ENCODE measurements at places on chromosomes 6 and 20.

DNA sequence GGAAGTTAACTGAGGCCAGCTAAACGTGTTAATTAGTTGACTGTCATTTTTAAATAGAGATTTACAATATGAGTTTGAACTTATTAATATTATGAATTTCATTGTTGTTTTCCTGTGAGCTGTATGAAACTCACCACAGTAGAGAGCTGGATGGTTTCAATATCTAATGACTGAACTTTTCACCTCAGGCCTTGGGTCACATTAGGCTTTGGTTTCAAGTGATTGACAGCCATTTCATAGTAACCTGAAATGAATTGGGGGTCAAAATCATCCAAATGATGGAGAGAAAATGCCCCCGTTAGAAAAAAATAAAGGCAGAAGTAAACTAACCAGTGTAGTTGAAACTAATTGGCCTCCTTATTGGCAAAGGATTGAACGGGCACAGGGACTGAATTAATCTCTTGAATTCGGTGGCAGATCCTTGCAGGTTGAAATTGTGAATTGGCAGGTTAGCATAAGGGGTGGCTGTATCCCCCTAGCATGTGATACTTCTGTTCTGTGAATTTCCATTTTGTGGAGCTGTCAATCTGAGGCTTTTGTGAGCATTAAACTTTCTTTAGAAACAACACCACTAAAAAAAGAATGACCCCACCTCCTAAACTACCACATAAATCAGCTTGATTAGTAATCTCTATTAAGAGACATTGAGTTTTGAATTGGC lies 155.1 kb upstream of the MMS22L start:
- DNase-seq, result no peak

- DNase-seq, result no peak
Observed at GRCh38 chr6:118808793-118809638, 84.9 kb upstream of the ASF1A start.

GRCh38 chr6:130407032-130407431 lies 41.2 kb downstream of the TMEM200A start:
- DNase-seq, result no peak

DNA sequence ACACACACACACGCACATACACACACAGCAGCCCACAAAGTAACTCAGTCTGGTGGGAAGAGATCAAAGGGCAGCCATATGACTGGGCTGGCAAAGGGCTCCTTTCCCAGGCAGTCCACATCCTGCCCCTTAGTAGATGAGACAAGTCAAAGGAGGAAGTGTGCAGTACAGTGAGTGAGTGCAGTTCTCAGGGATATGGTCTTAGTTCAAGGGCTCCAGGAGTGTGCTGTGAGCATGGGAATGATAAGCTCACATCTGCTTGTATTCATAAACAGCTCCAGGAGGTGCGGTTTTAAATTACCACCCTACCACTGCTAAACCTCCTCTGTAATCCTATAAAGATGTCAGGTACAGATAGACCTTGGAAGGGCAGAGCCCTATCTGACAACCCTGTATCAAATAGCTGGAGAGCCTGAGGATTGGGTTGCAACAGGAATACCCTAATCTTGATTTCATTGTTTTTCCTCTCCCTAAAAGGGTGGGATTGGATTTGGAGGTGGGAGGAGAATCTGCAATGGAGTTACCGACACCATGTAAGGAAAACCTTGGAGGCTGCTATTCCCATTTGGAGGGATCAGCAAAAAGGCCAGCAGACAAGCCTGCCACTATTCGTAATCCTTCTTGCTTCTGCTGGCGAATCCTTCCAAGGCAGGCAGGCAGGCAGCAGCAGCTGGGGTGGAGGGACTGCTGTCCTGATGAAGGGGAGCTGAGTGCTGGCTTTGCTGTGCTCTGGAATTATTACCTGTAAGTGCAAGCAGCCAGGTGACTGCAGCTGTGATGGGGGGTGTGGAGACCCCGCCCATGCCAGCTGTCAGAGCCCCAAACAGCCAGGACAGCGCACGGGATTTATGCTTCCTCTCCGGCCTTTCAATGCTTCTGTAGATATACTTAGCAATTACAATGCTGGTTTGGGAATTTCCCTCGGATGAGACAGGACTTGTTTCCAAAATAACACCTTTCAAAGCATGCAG lies 342.7 kb downstream of the PRL start:
- no peak for DNase-seq

DNA sequence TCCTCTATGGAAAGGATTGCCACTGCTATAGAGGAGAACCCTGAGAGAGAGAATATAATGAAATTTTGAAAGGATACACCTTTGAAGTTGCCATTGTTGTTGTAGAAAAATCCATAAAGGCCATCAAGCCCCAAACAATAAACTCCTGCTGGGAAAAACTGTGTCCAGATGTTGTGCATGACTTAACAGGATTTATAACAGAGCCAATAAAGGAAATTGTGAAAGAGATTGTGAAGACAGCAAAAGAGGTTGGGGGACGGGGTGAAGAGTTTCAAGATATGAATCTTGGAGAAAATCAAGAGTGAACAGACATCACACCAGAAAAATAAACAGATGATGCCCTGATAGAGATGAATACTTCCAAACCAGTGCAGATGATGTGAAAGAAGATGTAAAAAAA lies 396.4 kb downstream of the BCKDHB start:
- DNase-seq, result no peak

DNA sequence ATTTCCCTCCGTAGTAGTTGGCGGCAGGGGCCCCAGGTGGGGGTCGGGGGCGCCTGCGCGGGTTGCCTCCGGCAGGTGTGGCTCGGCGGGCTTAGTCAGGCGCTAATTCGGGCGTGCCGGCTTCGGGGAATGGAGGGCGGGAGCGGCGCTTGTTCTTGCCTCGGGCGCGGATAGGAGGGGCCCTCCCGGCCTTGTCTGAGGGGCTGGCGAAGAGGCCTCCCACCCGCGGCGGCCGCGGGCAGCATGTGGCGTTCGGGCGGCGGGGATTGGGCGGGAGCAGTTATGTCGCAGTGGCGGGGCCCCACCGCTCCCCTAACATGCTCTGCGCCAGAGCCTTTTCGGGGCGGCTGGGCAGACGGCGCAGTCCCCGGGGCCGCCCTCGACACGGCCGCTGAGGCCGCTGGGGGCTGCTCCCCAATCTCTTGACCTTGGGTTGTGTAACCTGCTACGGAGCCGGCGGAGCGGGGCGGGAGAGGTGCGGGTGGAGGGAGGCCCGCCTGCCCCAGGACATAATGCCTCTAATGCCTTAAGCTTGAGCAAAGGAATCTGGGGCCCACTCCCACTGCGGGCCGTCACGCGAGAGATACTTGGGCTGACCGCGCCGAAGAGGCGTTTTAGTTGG lies 1.1 kb downstream of the AMD1 start:
- no peak for DNase-seq

- no peak for DNase-seq
Observed at GRCh38 chr20:63025534-63026331, 19.0 kb upstream of the BHLHE23 start.

GRCh38 chr20:44780226-44780625 lies 30.1 kb downstream of the RIMS4 start:
- DNase-seq, result no peak

GRCh38 chr6:27426045-27426620 lies 37.6 kb downstream of the ZNF391 start:
- DNase-seq, result no peak

DNA sequence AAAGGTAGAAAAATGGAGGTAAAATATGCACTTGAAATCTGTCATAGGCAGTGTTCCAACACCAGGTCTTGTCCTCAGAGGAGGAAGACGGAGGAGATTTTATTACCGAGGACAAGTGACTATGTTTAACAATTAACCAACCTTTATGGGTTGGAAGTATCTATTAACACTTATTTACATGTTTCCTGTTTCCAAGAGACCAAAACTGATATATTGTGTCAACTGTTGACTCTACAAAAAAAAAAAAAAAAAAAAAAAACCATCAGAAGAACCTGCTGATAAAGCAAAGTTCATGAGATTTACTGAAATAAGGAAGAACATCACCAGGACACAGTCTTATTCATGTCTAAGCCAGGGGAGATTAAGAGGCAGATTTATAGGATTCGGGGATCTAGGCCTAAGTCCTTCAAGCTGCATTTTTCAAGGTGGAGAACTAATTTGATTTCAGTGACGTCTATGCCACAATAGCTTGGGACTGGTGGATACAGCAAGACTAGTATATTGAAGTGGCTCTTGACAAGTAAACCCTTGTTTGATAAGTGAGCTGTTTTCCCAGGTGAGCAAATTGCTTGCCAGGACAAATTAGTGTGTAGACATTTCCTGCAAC lies 126.6 kb upstream of the NAA20 start:
- DNase-seq, result no peak

DNA sequence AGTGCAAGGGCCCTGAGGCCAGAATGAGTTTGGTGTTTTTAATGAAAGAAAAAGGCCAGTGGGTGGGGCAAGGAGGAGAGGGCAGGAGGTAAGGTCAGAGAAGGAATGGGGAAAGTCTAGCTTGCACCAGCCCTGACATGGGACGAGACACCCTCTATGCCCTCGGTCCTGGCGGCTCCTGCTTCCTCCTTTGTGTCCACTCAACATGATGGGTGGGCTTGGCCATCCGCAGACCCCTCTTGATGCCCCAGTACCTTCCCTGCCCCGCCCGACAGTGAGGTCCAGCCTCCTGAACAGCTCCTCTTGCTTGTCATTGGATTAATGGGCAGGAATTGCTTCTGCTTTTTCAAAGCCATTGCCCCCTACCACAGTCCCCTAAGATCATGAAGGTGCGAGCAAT lies 33.6 kb upstream of the ANGPT4 start:
- DNase-seq, result no peak

- no peak for DNase-seq
Observed at GRCh38 chr20:47905628-47906347, 120.5 kb upstream of the SULF2 start.

DNA sequence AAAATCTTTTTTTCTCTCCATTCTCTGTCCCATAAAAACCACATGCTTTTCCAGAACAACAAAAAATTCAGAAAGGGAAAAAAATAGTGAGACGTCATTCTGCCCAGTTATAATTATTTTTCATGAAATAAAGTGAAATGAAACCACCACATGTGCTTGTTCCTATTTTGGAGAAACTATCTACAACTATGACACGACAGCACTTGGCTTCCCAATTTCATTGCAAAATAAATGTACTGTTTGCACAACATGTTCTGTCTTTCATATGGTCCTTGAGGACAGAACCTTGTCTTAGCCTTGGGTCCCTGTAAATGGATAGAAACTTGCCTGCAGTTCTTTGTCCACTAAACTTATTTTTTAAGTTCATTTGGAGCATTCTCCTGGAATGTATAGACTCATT lies 5.6 kb upstream of the MAN1A1 start:
- no peak for DNase-seq

- no peak for DNase-seq
Observed at GRCh38 chr20:64133951-64134407, 26.6 kb upstream of the NPBWR2 start.

- DNase-seq, result no peak
Observed at GRCh38 chr6:215335-216034, 76.8 kb upstream of the DUSP22 start.

- DNase-seq, result no peak
Observed at GRCh38 chr6:39907871-39908575, 26.2 kb downstream of the MOCS1 start.

DNA sequence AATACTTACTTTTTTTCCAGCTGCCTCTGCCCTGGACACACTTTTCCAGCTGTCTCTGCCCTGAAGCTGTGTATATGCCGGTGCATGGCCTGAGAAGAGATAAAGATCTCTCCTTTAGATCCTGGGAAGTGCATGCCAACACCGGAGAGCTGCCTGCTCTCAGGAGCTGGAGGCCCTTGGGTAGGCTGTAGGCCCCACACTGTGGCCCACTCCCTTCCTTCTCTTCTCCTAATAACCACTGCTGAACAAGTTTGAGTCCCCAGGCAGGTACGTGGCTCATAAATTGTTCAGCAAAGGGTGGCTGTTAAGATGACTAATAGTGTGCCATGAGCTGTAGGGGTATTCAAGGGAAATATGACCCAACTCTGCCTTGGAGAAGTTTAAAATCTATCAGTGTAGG lies 102.5 kb downstream of the CD24 start:
- DNase-seq, result no peak

DNA sequence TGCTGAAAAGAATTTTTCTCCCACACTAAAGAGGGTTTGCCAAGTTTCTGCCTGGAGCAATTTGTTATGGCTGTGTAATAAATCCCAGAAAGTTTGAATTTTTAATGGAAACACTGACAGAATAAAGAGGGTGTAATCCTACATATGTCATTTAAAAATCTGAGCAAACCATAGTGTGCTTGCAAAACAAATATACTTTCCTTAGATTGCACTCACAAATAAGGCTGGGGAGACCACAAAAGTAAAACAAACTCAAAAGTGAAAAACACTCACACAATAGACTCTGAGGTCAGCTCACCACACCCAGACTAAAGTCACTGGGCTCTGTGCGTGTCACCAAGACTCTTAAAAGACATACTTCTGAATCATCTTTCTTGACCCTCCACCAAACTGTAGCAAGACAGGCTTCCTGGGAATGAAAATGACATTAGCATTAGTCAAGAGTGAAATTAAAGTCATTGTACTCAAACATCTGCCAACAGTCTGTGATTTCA lies 4.8 kb upstream of the ATXN1 start:
- no peak for DNase-seq

DNA sequence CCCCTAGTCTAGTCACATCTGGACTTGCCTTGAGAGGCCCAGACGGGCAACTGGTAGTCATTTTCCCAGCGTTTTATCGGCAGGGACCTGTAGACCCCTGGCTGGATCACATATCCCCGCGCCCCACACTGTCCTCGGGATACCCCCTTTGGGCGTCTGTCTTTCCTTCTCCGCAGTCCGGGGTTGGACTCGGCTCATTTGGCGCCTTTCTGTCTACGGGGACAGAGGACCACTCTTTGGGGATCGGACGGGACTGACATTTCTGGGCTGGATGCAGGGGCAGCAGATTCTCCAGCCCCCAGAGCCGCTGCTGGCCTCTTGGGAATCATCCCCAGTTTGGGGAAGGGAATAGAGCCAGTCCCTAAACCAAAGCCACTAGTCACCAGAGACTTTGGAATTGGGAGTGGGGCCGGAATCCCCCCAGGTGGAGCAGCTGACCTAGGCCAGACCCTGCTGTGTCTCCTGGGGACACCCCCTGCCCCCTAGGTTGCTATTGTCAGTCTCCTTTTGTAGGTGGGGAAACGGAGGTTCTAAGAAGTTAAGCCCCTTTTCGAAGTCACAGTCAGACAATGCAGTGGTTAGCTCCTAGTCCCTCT lies 734 bp downstream of the FAM110A start:
- no peak for DNase-seq

DNA sequence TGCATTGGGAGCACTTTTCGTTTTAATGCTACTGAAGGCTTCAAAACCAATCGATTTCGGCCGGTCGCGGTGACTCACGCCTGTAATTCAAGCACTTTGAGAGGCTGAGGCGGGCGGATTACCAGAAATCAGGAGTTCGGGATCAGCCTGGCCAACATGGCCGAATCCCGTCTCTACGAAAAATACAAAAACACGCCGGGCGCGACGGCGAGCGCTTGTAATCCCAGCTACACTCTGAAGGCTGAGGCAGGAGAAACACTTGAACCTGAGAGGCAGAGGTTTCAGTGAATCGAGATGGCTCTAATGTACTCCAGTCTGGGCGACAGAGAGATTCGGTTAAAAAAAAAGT lies 58.4 kb downstream of the TRIM38 start:
- no peak for DNase-seq

GRCh38 chr6:14585689-14586088 lies 468.1 kb downstream of the CD83 start:
- no peak for DNase-seq

GRCh38 chr6:145749632-145750031 lies 14.3 kb upstream of the EPM2A start:
- DNase-seq, result no peak

GRCh38 chr6:106512048-106512967 lies 117.0 kb downstream of the RTN4IP1 start:
- DNase-seq, result peak; percentile 22

GRCh38 chr6:146891615-146892265 lies 293.0 kb downstream of the ADGB start:
- no peak for DNase-seq
